ENCODE measurements at places on chromosomes 2 and 18. TPM values are rescaled to one million over a fixed set of nuclear protein-coding genes. Genes with fewer than 3 reads are reported as not detected.
A peak's percentile ranks its signal among the peaks of the same experiment; 100 is the strongest.

Gene TFCP2L1
- total RNA-seq: 36.5 TPM

DNA sequence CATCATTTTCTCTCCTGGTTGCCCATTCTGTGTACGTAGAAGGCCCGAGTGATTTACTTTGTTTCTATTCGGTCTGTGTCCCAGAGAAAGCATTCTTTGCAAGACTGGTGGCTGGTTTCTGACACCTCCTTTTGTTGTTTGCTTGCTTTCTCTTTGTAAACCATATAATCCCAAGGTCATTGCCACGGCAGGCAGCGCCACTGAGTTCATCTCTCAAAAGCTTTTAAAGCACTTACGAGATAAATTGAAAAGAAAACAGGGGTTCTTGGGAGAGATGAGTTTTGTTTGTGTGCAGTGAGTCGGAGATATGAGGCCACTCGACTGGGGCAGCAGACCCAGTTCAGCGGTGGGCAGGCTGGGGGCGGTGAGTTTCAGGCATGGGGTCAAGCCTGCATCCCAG lies 137.6 kb downstream of the NCK2 start:
- ATAC-seq: no peak

DNA sequence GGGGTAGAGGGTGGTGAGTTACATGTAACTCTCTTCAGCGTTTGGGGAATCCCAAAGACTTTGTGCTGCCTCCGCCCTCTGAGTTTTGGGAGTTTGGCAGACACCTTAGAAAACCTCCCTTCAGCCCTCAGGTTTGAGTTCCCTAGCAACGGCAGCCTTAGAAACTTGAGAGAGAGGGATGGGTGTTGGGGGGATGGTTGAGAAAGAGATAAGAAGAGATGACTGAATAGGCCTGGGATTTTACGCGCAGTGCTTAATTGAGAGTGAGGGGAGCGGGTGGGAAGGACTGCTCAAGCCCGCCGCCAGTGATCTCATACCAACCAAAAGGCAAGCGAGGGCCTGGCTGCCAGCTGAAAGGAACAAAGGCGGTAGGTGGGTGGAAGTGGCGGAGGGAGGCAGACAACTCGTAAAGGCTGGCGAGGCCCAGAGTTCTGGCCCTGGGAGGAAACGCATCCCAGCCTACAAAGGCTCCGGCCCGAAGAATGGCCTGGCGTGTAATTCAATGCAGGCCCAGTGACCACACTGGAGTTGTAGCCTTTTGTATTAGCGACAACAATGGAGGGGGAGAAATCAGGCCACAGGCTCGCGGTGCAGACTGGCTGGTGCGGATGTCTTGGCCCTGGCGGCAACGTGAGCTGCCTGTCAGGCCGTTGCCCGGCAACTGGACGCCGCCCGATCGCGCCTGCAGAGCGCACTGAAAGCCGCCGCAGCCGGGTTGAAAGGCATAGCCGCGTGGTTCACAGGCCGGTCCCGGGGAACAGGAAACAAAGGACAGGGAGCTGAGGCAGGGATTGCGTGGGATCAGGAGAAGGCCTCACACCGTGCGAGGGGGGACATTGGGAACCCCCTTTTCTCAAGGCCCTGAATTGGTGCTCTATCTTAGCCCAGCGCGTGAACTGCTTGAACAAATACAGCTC lies 39.9 kb upstream of the DARS1 start:
- peak; percentile 95 for ATAC-seq

- peak; percentile 76 for ATAC-seq
Measured at GRCh38 chr2:8882094-8882493, 44.7 kb upstream of the KIDINS220 start.

DNA sequence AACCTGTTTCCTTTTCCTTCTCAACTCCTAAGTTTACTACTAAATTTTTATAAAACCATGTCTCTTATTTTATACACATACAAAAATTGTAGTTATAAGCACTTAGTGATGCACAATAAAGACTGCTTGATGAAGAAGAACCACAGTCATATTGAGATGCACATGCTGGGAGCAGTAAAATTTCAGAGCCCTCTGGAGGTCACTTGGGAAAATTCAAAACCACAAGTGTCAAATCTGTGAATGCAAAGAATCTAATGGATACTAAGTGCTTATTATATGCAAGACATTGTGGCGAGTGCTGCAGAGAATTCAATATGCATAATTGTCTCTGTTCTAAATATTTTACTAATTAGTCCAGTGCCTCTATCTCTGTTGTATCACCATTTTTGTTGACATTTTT lies 180.5 kb downstream of the VWC2L start:
- no peak for ATAC-seq

- no peak for ATAC-seq
Measured at GRCh38 chr2:223003191-223003590, 48.8 kb upstream of the KCNE4 start.

GRCh38 chr2:190815226-190815625 lies 65.4 kb upstream of the GLS start:
- ATAC-seq: no peak

DNA sequence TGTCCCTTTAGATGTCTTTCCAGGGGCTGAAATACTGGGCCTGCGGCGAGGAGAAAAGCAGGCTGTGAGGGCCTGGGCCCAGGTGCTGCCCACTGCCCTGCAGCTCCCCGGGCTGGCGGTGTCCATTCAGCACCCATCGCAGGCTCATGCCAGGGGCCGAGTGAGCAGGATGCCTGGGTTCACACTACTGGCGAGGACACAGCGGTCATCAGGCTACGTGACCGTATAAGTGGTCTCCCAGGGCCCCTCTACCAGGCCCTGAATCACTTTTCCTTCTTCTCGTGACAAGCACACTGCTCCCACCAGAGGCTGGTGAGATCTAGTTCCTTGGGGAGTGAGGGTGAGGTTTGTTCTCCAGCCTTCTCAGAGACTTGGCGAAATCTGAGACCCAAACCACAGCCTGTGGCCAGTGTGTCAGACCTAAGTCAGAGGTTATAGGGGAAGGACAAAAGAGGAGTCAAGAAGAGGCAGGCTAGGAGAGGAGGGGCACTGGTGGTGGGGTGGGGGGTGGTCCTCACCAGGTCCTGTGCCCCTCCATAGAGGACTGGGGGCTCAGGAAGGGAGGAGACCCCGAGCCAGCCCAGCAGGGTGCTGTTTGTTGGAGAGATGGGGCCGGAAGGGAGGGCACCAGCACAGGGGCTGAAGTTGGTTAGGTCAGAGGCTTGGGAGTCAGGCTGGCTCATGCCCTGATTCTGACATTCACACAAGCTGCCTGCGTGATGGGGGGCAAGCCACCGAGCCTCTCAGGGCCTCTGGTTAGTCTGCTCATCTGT lies 6.6 kb upstream of the SEMA4C start:
- ATAC-seq: no peak

- ATAC-seq: no peak
Measured at GRCh38 chr2:204072443-204073324, 136.1 kb downstream of the ICOS start.

- ATAC-seq: peak; percentile 10
Measured at GRCh38 chr2:14720319-14720718, 87.8 kb downstream of the LRATD1 start.

DNA sequence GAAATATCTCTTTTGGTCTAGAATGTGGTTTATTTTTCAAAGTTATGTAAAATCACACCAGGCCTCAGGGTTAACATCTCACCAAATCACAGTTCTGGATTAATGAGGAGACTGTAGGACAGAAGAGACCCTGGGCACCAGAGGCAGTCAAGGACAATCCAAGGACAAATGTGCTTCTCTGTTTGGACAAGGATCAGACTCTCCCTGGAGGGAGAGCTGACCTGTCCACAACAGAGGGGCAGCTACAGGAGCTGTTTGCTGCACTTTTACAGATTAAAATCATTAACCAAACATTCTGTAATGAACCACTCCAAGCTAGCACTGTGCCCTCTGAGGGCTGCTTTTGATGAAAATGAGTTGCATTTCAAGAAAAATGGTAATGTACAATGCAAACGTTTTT lies 690.6 kb upstream of the SLC8A1 start:
- no peak for ATAC-seq

- ATAC-seq: no peak
Measured at GRCh38 chr2:159126432-159127022, 158.1 kb downstream of the TANC1 start.

DNA sequence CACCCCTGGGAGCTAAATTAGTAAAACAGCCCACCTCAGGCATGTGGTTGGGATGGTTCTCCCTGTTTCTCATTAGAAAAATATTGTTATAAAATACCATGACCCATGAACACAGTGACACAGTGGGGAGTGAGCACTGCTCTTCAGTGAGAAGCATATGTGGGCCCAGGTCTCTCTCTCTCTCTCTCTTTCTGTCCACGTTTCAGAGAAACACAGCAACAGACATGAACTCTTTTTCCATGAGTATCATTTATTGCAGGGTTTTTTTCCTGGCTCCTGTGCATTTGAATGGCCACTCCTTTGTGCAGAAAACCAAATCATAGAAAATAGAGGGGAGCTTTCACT lies 41.2 kb downstream of the CYRIA start:
- ATAC-seq: no peak

DNA sequence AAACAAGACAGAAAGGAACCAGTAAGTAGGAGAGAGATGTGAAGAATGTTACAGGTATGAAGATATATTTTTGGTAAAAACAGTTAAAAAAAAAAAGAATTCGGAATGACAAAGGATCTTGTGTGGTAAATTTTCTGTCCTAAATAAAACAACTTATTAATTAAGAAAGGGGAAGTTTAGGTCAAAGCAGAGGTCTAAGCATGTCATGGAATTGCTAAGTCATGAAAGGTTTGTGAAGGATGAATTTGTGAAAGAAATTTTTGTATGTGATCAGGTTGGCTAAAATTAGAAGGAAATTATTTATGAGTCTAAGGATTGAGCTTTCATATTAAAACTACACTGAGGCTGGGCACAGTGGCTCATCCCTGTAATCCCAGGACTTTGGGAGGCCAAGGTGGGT lies 11.1 kb upstream of the ALPG start:
- no peak for ATAC-seq

DNA sequence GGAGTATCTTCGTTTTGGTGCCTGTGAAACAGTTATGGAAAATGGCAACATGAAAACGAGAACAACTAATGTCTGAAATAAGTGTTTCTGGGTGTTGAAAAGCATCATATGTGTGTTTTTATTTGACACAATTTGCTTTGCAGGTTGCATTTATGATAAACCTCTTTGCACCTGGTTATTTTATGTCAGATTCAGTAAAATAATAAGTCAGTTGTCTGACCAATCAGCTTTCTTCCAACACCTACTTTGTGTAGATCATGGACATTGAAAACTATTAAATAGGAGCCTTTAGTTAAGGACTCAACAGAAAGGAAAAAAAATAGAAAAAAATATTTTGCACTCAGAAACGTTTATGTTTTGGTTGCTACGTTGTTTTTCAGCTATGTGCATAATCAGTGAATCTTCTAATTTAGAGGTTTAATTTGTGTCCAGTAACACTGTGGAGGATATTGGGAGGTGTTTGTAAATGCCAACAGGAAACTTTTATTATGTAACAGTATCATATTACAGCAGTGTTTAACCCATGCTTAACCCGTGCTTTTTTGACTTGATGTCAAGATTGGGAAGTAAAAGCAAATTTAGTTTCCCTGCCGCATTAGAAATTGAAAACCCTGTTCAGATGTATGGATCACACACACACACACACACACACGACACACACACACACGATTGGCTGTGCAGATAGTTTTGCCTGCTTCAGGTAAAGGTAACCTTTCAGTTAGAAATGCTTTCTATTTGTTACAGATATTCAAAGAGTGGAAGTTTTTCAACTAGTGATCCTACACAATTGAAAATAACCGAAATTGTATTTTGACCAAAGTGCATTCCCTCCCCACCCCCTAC lies 2.6 kb downstream of the PKP4 start:
- ATAC-seq: no peak

DNA sequence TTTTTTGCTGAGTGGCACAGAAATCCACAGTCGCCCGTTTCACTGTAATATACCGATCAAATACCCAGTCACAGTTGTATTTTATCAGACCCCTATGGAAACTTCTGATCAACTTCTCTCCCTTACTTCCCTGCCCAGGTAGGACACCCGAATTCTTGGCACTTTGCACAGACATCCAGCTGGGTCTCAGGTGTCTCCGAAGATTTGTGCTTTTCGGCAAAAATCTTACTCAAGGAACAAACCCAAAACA lies 596 bp downstream of the MREG start:
- ATAC-seq: no peak

- peak; percentile 64 for ATAC-seq
Measured at GRCh38 chr2:222912117-222912516, 51.3 kb downstream of the ACSL3 start.

DNA sequence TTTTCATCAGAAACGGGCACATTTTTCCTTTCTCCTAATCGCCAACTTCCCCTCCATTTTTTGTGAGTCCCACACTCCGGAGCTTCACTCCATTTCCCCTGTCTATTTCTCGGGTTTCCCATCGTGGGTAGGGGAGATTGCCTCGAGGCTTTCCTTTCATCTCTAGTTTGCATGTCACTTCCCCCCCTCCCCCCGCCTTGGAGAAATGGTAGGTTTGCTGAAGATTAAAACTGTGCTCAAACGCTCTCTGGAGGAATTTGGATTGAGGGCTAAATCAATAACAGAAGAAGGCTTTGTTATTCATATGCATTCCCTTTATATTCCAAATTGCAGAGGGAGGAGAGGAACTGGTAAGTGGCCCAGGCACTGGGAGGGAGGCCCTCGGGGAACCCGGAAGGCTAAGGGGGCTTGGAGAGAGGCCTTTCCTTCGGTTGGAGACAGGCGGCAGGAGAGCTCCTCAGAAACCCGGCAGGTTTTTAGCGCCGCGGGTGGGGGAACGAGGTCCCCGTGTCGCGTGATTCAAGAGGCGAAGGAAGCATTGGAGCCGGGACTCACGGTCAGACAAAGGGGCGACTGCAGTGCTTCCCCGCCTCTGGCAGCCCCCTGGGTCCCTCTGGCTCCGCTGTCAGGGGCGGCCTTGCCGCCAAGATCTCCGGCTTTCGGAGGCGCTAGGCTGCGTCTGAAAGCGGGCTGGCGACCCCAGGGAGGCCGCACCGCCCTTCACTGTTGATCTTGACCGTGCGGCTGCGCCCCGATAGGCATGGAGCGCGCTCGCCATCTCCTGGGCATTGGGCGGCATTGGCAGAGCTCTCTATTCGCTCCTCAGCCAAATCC lies 2.4 kb upstream of the HOXD12 start:
- ATAC-seq: peak; percentile 86

GRCh38 chr2:37671009-37671815 lies at the start of gene CDC42EP3:
Gene CDC42EP3 (minus strand): TSS chr2:37671642. CDS start chr2:37646587, 25,055 bp downstream.
- peak; percentile 70 for ATAC-seq

Gene GPR155
- total RNA-seq: 3.7 TPM

Gene KCNK3
- 0.44 TPM for total RNA-seq

DNA sequence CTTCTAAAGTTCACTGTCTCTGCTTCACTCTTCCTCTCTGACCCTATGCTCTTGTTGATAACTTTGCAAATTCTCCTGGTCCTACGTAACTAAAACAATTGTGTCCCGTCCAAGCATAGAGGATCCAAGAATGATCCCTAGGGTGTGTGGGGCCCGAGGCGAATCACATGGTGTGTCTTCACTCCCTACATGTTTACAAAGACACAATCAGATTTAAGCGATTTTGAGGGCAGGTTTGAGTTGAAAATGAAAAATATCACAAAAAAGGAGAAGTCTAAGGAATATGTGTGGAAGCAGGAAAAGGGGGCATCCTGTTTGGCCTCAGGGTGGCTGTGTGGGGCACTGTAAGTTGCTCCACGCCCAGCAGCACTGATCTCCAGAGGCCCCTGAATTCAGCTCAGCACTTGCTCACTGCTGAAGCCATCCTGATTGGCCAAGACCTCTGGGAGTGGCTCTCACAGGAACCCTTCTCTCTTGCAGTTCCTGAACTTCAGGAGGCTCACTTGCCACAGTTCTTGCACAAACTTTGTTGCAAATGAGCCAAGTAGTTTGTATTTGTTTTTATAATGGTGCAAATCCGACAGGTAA lies 363.6 kb downstream of the ZNF521 start:
- no peak for ATAC-seq

GRCh38 chr2:25000036-25000435 lies 28.3 kb upstream of the DNAJC27 start:
- ATAC-seq: no peak
